ENCODE measurements at places on chromosomes 11 and 22.

DNA sequence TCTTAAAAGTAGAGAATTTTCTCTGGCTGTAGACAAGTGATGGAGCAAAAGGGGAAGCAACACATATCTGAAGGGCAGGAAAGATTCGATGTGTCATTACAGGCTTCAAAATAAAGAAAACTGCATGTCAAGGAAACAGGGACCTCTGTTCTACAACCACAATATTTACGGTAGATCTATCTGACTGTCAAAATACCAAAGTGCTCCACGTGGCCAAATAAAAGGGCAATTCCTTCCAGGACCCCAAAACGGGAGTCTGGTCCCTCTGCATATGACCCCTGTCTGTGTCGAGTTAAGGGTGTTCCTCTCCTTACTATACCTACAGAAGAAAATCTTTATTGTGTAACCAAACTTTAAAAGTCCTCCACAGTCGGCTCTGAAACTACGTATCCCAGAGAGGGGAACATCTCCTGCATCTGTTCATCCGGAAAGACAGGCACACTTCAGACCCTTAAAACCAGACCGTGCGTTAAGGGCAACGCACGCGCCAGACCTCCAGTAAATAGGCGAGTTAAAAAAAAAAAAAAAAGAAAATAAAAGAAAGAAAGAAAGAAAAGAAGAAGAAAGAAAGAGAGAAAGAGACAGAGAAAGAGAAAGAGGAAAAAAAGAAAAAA is 756 bp downstream of the CLNS1A start:
- DNase-seq, result no peak

DNA sequence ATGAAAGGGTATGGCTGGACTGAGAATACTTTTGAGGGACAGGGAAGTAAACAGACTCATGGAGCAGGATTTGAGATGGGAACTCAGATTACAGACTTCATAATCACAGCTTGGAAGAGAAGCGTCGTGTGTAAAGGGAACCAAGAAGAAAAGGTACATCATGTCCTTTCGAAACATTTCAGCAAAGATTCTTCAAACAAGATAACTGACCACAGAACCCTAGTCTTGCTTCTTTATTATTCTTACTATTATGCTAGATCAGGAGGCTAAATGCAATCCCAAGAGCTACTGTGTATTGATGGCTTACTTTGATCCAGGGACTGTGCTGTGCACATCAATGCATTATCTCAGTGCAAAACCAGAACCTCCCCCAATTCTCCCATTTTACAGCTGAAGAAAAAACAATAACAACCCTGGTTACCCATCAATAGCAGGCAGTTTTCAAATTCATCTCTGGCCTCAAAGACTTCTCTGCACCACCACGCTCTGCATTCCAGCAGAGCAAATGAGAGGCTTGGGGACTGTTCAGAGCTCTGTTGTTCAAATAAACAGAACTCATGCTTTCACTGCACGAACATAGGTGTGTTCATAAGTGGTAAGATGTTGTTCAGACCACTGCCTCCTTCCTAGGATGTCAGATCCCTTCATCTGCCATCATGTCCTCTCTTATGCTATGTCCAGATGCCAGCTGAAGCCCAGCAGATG is 104.8 kb upstream of the NAV2 start:
- DNase-seq, result no peak

- peak; percentile 79 for DNase-seq
These were observed 14.0 kb downstream of the RAC2 start for GRCh38 chr22:37229805-37230672.

DNA sequence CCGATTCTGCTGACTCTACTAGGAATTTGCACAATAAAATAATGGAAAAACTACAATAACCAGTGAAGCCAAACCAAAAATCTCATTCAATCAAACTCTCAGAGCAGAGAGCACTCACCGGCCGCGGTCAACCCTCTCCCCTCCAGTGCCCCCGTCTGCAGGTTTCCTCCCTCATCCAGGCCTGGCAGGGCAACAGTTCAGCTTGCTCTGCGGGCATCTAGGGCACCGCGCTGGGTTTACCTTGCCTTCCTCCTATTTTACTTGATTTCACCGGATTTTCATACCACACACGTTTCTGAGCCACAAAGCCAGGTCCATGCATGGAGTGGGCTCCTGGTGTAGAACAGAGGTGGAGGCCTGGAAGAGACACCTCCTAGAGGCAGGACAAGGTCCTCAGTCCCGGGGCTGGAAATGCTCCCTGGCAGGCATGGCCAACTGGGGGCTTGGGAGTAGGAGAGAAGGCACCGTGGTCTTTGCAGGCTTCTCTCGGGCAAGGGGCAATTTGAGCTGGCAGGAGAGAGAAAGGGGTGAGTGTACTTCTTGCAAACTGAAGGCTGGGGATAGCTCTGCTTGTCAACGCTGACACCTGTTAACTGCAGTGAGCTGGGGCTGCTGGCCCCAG is 938.4 kb downstream of the BRD1 start:
- no peak for DNase-seq

DNA sequence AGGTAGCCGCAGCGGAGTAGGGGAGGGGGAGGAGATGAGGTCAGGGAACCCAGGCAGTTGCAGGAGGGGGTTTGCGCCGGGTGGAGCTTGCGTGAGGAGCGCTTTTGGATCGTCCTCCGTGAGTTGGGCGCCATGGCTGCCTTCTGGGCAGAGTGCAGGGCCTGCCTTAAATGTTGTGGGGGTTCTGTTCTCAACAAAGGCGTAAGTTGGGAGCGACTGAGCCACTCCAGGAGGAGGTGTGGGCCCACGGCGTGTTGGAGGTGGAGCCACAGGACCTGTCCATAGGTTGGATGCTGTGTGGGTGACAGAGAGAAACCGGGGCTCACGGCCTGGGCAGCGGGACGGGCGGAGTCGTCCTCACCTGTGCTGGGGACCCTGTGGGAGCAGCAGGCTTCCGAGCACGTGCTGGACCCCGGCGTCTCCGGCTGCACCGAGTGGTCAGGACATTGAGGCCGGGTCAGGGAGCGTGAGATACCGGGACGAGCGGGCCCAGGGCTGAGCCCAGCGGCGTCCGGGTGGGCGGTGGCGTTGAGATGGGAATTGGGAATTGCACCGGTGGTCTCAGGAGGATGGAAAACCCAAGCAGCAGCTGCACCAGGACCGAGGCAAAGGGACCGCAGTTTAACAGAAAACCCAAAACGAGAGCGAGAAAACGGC is 977 bp upstream of the PGGHG start:
- DNase-seq, result no peak

GRCh38 chr22:24843048-24843447 is 37.0 kb downstream of the SGSM1 start:
- DNase-seq, result no peak

DNA sequence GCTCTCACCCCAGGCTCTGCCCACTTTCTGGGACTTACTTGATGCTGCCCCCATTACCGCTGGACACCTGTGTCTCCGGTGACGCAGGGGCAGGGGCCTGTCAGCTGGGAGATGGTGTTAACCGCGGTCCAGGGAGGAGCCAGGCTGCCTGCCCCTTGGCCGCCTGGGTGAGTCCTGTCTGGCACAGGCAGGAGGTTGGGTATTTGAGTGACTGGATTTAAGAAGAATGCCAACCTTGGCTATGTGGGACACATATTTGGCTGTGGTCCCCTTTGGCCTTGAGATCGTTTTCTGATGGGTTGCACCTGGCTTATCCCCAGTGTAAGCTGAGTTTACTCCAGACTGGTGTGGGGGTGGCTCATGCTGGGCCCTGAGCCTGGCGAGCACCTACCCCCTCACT is 2.5 kb downstream of the MUC6 start:
- no peak for DNase-seq

- DNase-seq, result no peak
These were observed 56.1 kb downstream of the AMBRA1 start for GRCh38 chr11:46537537-46538295.
